DND-41 (cell line): ENCODE measurements at places on chromosomes 11 and 22.

DNA sequence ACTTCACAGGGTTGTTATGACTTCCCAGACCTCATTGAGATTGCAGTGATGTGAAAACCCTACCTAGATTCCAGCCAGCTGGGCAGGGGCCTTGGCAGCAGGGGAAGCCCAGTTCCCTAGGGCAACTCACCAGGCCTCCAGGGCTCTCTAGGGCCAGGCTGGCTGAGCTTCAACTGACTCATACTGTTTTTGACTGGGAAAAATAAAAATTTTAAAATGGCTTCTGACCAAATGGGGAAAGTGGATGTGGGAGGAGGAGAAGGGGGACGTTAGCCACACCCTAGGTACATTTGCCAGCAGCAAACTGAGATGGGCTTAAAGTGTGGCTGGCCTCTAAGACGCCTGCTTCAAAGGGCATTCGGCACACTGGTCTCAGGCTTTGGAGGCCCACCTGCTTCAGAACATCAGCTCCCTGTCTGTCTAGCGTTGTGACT, 39.0 kb downstream of the BMAL1 start:
- DNase-seq: no peak

DNA sequence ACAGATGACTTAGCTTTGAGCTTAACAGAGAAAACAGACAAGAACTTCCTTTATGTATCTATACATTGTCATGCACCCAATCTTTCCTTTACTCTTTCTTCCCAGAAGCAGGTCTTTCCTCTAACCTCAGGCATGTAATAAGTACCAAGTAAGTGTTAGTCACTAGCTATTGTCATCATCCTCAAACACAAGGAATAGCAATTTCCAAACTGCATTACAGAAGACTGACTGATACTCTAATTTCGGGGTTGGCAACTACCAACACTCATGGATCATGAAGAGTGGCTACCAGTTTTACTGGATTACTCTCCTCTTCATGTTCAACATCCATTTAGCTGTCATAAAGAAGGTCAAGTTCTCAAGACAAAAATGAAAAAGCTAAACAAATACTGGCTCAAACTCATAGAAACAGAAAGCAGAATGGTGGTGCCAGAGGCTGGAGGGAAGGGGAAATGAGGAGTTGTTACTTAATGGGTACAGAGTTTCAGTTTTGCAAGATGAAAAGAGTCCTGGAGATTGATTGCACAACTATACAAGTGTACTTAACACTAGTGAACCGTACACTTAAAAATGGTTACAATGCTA, 111.6 kb downstream of the SIK3 start:
- no peak for DNase-seq

- DNase-seq: no peak
Observed at GRCh38 chr22:22138915-22139314, 105.7 kb upstream of the VPREB1 start.

- DNase-seq: no peak
Observed at GRCh38 chr11:6333095-6333494, 12.8 kb upstream of the CAVIN3 start.

GRCh38 chr22:24848559-24849168, 42.7 kb downstream of the SGSM1 start:
- DNase-seq: no peak

DNA sequence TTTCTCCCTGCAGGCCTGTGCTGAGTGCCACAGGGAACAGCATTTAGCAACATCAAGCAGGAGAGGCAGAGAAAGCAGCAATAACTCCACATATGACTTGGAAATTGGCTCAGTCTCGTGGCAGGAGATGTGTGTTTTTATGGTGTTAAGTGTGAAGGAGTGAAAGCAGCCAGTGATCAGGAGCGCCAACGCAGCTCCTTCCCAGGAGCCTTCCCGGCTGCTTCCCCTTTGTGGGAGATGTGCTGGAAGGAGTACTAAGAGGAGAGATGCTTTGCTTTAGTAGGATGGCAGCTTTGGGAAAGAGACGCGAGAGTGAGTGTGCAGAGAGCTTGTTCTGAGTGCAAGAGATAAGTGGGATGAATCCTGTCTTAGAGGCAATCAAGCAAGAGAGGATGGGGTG, 54.7 kb upstream of the KIRREL3 start:
- DNase-seq: no peak

DNA sequence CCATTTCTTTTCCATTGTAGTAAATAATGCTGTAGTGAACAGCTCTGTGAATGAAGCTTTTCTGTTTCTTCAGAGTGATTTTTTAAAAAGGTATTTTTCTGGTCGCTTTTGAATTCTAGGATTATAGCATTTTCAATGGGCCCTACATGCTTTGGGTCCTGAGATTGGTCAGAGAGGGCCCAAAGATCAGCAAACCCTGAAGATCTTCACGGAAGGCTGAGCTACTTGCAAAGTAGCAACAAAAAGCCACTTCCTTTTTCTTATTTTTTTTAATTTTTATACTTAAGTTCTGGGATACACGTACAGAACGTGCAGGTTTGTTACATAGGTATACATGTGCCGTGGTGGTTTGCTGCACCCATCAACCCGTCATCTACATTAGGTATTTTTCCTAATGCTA, 200.5 kb downstream of the FAT3 start:
- DNase-seq: no peak

- no peak for DNase-seq
Observed at GRCh38 chr11:93842461-93842860, 8.0 kb downstream of the VSTM5 start.

- no peak for DNase-seq
Observed at GRCh38 chr11:109795234-109795633, 298.0 kb upstream of the ZC3H12C start.

DNA sequence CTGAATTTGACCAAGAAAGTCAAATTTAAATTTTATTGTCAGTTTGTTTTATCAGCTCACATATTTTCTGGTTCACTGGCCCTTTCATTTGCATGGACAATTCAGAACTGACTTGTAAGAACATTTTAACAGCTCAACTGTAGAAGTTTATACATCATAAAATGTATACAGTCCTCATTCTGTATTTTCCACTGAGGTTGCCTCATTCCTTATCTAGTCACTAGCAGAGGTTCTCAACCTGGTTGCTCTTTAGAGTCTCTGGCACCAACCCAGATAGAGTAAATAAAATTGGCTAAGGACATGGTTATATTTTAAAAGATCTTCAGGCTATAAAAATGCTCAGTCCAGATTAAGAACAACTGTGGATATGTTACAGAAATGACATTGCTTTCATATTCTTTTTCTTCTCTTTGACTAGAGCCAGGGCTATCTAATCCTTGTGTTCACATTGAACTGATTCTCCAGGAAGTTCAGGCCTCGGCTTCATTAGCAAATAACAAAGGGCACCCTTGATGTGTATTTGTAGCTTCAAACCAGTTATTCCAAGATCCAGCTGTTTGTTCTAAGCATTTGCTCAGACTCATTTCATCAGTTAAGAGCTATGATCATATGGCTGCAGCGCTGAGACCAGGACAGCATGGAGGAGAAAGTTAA, 782.5 kb downstream of the ETS1 start:
- no peak for DNase-seq

GRCh38 chr11:114392735-114393667, 7.3 kb downstream of the C11orf71 start:
- DNase-seq: no peak

GRCh38 chr22:32281072-32281471, 25.9 kb upstream of the SLC5A4 start:
- DNase-seq: no peak

GRCh38 chr11:2539371-2540222, 94.8 kb downstream of the KCNQ1 start:
- no peak for DNase-seq

DNA sequence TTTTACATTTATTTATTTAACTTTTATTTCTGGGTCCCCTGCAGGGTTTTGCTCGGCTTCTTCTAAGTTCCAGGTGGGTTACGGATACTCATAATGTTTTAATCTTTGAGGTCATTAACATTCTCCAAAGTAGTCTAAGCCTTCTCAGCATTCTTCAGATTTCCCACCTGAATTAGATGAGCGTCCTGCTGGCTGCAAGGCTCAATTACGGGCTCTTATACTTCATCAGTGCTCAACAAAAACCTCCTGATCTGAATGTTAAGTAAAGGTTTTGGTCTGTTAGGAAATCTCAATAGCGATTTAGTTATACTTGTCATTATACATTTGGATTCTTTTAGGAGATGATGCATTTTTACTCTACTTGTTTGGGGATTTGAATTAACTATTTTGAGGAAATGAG, 27.3 kb upstream of the NFRKB start:
- DNase-seq: no peak

DNA sequence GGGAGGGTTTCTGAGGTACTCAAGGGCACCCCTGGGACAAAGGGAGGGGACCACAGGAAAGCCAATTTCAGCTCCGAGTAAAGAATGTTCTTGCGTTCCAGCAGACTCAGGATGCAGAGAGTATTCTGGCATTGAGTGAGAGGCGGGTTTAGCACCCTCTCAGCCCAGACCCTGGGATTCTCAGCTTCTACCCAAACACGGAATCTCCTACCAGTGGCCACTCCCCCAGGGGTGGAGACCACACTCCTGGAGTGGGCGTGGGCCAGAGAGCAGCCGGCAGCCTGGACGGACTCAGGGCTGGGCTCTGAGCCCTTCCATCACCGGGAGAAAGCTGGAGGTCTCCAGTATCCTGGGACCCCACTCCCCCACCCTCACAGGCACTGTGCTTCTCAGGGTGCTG, 26.1 kb upstream of the TTLL12 start:
- DNase-seq: no peak

GRCh38 chr11:46003572-46003971, 81.1 kb downstream of the LARGE2 start:
- no peak for DNase-seq

DNA sequence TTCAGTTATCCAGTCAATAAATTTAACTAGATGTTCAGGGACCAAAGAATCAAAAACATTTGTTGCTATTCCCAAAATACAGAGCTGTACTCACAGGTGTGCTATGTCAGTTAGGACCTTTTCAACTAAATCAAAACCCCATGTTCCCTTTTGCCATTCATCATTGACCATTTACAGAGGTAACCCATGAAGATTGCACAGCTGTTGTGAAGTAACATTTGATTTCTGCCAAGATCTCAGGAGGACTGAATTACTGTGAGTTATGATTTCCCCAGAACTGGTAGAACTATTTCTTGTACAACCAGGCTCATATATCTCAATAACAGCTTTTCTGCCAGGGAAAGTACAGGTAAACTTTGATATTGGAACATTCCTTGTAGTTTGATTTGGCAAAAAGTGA, 131.1 kb upstream of the FIBIN start:
- DNase-seq: no peak

GRCh38 chr11:72013765-72014711, 15.3 kb downstream of the IL18BP start:
- DNase-seq: no peak
